ENCODE measurements at places on chromosomes 3 and 15.

DNA sequence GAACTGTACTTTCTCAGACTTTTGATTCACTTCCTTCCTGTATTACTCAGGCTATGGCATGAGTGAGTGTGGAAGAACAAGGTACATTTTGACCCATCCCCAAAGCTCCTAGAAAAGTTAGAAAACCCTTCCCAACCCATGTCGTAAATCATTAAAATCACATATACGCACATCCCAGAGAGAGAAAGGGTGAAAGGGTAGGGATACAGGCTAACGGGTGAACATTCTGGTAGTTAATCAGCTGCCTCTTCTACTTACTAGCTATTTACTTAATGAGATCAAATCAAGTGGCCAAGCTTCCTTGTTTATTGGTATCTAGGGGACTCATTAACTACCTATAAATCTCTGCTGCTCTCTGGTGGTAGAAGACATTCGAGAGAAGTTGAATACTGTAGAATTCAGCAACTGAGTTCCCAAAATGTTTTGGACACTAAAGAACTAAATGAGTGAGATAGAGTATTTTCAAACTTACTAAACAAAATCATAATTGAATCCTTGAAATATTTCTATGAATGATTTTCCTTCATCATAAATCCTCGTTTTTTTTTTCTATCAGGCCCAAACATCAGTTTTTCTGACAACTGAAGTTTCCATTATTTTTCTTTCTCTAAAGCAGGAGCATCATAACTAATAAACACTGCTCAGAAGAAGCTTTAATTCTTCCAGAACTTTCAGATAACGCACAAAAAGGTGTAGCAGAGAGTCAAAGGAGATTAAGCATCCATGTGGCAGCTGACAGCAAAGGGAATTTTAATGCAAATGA lies 124.2 kb downstream of the IMPG2 start:
- no peak for DNase-seq

DNA sequence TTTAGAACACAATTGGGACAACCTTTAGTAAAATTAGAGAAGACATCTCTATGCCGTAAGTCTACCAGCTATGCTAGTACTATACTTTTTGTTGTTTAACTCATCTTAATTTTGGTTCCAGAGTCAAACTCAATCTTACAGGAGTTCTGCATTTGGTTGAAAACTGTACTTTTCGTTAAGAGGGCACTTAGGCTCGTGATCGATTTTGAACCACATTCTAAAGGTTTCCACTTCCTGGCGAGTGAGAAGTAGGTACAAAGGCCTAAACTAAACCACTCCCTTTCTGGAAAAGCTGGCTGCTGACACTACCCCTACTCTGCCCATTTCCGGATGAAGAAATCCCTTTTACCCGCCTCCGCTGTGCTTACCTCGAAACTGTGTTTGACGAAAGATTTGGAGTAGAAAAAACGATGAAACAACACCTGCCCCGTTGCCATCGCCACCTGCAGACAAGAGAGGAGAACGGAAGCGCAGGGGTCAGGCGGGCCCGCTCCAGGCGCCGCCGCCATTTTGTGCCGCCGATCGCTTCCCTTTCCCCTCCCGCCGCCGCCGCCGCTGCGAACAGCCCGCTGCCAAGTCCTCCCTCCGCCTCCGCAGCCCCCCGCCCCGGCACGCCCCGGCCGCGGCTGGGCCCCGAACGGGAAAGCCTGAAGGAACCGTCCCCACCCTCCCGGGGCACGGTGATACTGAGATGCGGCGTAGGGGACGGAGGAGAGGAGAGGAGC lies 748 bp downstream of the CCNL1 start:
- peak; percentile 49 for DNase-seq

GRCh38 chr3:160811237-160811548 lies 55.2 kb downstream of the PPM1L start:
- DNase-seq: no peak

GRCh38 chr15:40471808-40472150 lies 995 bp downstream of the CHST14 start:
- no peak for DNase-seq

GRCh38 chr3:118801899-118802298 lies 232.7 kb downstream of the IGSF11 start:
- DNase-seq: no peak

DNA sequence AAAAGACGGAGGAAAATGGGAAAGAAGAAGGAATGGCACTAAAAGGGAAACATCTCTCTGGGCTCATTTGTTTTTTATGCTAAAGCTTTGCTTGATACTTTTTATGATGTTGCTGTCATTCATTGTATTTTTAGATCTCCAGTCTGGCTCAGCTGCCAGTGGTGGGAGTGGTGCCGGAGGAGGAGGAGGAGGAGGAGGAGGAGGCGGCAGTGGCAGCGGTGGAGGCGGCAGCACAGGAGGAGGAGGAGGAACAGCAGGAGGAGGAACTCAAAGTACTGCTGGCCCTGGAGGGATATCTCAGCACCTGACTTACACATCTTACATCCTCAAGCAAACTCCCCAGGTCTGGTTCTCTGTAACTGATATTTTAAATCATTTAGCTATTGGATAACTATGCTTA lies 49.6 kb downstream of the MAP6D1 start:
- no peak for DNase-seq

DNA sequence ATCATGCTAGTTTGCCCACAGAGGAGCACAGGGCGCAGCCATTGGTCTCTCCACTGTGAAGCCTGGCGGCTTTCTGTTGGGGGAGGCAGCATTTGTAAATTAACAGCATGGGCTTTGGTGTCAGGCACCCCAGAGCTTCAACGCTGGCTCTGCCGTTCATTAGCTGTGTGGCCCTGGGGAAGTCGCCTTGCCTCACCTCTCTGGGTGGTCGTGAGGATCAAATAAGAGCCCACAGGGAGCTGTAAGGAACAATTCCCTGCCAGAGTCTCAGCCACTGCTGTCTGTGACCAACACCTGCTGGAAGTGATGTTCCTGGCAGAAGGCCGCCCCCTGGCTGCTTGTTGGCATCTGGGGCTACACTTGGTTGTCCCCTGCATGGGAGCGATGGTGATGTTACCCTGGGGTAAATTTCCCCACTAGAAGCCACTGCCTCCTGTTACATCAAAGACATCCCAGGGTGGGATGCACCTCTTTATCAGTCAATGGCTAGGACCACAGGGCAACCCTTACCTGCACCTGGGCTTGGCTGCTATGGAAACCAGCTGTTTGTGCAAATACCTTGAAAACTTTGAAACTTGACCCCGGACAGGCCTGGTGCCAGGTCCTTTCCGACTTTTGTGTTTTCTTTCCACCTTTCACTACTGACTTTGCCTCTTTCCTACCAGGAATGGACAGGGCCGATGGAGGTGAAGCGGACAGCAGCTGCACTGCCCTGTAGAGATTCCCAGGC lies 36.9 kb downstream of the DNASE1L3 start:
- DNase-seq: peak; percentile 0
